Left lung (tissue), 14 donors: ENCODE measurements at places on chromosomes 5 and 9. TPM values are rescaled to one million over a fixed set of nuclear protein-coding genes. Genes with fewer than 3 reads are reported as not detected.

DNA sequence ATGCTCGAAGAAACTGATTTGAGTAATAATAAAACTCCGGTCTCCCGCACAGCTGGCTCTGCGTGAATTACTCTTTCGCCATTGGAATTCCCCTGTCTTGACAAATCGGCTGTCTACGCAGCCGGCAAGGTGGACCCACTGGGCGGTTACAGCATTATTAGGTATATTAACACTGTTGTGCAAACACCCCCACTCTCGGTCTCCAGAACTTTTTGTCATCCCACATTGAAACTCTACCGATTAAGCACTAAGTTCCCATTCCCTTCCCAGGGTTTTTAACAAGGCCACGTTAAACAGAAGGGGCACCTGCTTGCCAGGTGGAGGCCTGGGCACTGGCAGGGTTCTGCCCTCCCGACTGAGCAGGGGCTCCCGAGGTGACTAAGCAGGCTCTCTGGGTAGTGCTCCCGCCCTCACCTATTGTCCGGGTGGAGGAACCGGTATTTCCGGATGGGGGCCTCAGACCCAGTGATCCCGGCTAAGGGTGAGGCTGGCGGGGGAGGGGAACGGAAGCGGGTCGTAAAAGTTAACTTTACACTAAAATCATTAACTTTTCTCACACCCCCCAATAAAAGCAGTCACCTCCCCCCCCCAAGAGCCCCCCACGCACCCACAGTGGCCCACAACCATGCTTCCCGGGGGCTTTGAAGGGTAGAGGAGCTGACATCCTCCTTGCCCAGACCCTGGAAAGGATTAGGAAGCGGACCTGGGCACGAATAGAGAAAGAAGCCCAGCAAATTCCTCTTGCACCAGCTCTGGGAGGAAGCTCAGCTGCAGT lies 53.5 kb upstream of the TJP2 start:
- peak; percentile 85 for DNase-seq

DNA sequence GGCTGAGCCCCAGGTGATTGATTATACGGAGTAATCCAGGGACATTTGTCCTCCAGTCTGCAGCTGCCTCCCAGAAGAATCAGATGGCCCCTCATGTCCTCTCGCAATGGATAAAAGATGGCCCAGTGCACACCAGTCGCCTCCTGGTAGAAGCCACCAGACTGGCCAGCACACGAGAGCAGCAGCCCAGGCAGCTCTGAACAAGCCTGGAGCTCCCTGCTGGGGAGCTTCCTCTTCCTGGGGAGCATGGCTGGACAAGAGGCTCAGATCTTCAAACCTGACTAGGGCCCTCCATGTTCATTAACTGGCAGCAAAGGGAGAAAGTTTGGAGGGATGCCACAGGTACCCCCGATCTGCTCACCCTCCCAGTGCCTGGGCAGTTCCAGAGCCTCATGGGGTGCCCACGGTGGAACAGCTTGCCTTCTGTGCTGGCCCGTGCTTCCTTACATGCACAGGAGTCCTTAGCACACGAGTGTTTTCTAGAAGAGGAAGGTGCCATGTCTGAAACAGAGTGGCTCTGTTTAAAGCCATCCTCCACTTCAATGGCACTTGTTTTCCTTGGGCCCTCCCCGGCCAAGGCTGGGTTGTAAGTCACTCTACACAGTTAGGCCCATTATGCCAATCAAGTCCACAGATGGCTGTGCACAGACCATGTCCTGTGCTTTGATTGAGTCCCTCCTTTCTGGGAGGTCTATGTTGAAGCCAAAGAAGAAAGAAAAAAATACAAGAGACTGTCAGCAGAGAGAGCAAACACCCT lies 75.6 kb downstream of the PRRT1B start:
- no peak for DNase-seq

DNA sequence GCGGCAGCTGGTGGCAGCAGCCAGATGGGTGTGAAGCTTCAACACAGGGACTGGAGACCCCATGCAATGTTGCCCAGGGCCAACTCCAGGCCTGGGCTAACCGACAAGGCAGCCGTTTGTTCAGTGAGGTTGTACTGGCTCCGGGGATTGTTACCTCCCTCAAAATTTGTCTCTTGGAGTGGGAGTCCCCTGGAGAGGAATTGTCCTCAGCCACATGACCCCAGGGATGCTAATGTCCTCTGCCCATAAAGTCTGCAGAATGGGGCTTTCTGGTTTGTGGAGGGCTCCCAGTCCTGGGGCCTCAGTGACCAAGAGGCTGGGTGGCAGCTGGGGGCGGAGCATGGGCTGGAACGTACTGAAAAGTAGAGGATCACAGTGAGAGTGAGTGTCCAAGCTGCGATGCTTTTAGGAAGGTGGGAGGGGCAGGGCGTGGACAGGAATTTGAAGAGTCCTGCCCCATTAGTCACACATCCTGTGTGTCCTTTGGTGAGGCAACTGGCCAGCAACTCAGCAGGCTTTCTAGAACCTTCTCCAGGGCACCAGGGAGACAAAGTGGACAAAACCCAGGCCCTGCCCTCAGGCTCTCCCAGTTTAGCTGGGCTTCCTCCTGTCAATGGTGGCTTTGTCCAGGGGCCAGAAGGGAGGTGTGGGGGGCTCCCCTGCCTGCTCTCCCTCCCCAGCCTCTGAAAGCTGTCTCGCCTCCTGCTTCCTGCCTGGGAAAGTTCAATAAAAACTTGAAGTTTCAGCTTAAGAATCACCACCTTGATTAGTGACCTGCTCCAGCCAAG lies 114.0 kb downstream of the NSG2 start:
- no peak for DNase-seq

DNA sequence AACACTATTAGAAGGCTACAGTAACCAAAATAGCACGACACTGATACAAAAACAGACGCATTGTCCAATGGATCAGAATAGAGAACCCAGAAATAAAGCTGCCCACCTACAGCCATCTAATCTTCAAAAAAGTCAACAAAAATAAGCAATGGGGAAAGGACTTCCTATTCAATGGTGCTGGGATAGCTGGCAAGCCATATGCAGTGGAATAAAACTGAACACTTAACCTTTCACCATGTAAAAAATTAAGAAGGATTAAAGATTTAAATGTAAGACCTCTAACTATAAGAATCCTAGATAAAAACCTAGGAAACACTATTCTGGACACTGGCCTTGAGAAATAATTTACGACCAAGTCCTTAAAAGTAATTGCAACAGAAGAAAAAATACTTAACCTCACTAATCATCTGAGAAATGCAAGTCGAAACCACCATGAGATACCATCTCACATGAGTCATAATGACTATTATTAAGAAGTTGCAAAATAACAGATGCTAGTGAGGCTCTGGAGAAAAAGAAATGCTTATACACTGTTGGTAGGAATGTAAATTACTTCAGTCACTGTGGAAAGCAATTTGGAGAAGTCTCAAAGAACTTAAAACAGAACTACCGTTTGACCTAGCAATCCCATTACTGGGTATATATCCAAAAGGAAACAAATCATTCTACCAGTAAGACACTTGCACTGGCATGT lies 203.3 kb upstream of the CDH9 start:
- no peak for DNase-seq

DNA sequence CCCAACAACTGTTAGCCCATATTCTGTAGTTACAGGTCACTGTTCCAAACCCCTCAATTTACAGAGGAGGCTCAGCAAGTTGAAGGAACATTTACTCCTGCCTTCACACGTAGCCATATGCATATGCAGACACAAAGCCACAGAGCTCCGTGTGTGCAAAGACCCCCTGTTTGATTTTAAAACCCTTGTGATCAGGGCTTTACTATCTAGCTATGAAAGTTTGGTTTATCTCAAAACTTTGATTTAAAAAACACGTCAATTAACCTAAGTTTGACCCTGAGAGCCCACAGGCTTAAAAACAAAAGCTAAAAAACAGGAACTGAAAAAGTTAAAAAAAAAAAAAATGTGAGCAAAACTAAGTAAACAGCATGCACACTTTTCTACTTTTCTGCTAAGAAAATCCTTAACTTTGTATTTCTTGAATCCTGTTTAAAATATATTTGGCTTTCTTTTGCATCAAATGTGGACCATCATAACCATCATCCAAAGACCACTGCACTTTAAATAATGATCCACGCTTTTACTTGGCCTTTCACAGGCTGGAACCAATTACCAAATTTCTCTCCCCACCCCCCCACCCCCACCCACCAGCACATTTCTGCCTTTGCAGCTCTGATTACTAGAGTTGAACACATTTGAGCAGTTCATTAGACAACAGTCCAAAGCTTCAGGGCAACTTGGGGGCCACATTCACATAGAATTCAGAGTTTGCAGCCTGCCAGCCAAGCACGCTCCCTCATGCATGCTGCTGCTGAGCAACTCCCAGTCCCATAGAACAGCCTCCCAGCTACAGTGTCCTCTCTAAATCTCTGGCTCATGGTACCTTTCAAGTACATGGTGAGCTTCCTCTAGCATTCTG lies 128.8 kb upstream of the MAP3K1 start:
- no peak for DNase-seq

DNA sequence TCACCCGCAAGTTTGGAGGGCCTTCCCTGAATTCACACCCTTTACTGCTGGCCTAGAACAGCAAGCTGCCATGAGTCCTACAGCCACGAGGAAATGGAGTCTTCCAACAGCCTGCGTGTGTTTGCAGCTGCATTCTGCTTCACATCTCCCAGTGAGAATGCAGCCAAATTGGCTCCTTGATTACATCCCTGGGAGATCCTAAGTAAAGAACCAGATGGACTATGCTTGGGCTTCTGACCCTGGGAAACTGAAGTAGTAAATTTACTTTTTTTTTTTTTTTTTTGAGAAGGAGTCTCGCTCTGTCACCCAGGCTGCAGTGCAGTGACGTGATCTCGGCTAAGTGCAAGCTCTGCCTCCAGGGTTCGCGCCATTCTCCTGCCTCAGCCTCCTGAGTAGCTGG lies 617.0 kb upstream of the CDH18 start:
- no peak for DNase-seq

DNA sequence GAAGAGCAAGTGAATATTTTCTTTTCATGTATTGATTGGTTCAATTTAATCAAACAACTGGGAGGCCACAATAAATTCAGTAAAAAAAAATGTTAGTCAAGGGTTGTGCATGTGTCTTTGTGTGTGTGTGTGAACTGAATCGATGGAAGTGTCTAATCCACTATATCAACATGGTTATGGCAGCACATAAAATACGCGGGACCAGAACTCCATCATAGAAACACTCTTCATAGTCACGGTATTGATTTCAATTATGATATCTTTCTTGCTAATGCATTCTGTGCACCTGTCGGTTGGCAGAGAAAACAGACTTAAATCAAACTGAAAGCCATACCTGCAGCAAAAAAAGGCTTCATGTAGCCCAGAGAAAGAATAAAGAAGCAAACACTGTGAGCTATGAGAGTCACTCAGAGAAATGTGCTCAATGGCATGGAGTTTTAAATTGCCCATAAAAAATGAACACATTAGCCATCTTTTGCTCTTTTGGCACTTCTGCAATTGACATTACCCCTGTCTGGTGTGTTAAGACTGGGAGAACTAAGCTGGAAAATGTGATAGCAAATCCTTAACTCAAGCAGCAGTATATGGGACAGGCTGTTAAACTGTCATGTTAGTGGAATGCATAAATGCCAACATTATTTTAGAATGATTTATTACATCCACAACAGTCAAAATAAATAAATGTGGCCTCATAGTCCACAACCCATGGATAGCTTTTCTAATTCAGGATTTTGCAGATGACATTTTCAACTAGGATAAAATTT lies 642.4 kb upstream of the C9orf72 start:
- DNase-seq, result no peak

DNA sequence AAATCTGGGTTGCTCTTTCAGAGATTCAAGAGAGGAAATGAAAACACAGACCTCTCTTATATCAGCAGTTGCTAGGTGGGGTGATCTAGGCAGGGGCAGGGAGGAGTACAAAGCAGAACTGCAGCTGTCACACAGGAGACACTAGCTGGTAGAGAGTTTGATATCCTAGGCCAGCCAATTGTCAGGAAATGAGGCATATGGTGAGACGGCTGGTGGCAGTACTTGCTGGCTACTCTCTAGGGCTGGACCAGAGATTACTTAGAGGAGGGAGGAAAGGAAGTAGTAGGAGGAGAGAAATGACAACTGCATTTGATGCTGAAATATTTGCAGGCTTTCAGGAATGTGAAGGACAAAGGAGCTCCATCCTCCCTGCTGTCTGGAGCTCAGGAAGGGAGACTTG lies 113.8 kb downstream of the TRIM32 start:
- DNase-seq, result no peak

DNA sequence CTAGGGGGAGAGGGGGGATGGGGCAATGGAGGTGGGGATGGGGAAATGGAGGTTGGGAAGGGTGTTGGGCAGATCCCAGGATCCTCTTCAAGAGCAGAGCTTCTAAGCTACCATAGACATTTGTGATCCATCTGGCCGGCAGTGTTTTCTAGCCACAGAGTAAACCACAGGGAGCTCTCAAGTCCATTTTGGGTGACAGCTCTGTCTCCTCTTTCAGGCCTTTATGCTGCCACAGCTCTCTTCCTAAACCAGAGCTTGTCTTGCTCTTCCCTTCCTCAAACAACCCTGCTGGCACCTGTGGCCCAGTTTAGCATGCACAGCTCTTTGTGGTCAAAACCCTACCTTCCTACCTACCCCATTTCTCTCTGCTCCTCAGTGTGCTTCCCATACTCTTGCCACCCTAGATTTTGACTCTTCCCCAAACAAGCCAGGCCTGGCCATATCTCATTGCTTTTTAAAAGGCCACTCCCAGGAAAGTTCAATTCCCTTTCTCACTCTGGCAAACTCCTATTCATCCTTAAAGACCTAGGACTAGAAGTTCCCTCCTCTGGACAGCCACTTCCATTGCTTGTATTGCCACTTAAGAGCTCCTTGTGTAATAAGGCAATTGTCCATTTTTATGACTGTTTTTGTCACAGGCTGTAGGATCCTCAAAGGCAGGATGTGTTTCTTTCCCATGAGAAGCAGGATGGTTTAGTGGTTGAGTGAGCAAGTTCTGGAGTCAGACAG lies 84.3 kb upstream of the PANK3 start:
- no peak for DNase-seq

The IFNA2 gene
- total RNA-seq, result not detected

The FAM170A gene
- not detected for total RNA-seq

The MCIDAS gene
- not detected for total RNA-seq

The AKNA gene
- 55.3 TPM for total RNA-seq

The SLC36A3 gene
- not detected for total RNA-seq
